Activated CD4-positive, alpha-beta T cell treated with anti-CD3 and anti-CD28 coated beads for 36 hours (primary cell): ENCODE measurements at places on chromosomes 13 and 19.

DNA sequence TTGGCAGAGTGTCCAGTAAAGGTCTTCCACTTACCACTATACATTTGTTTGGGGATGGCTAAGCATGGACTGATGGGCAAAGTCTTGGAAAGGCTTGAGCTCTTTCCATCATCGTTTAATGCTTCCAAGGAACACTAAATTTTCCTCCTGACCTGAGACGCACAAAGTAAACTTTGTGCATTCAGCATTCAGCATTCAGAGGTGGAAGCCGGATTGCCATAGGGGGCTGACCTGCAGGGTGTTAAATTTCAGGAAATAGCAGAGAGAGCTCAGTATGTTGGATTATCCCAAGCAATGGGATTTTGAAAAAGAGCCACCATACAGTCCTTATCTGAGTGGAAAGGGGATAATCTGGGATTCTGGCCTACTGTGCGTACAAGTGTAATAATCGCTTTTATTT, 14.0 kb downstream of the ZNF552 start:
- no peak for DNase-seq

DNA sequence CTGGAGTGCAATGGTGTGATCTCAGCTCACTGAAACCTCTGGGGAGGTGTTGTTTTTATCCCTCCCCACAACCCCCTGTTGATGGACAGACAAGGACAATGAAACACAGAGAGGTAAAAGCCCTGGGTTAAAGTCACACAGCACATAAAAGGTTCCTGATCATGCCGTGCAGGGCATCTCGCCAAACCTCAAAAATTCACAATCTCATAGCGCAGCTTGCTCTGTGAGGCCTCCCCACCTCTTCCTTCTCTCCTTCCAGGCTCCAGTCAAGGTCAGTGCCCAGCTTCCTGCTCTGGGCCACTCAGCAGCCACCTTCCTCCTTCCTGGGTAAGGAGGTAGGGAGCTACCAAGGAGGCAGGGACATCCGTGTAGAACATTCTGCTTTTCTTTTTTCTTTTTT, 2.3 kb downstream of the FUT2 start:
- no peak for DNase-seq

DNA sequence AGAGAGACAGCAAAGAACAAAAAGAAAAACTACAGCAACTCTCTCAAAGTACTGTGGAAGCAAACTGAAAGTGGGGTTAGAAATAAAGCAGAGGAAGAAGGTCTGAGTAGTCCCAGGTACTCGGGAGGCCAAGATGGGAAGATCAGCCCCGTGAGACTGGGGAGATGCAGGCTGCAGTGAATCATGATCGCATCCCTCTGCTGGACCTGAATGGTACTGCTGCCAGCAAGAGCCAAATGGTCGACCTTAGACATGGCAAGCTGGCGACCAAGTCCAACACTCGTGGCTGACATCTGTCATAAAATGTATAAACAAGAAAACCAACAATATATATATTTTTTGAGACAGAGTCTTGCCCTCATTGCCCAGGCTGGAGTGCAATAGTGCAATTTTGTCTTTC, 33.7 kb upstream of the ZNF724 start:
- peak; percentile 78 for DNase-seq

DNA sequence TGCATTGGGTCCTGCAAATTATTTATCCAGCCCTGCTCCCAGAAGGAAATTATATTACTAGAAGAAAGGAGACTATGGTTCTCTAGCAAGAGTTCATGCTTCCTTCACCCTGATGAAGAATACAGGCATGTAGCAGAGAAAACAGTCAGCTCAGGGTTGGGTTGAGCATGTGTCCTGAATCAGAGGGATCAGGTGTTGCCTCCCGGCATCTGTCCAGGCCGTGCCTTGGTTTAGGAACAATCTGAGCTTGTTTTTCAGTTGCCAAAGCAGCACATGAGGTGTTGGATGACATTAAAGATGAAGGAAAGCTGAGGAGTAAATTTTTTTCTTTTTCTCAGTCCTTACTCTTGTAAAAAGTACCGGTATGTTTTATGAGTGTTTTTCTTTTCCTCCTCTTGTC, 62.0 kb downstream of the KL start:
- DNase-seq, result no peak

GRCh38 chr13:97279913-97280312, 57.8 kb downstream of the MBNL2 start:
- DNase-seq, result no peak

GRCh38 chr13:72221276-72221962, 354.4 kb upstream of the DACH1 start:
- peak; percentile 29 for DNase-seq

GRCh38 chr19:40962460-40962961, 28.6 kb upstream of the CYP2B6 start:
- DNase-seq, result no peak

GRCh38 chr19:38718747-38719543, 25.3 kb downstream of the CAPN12 start:
- no peak for DNase-seq

- DNase-seq, result no peak
These were observed 162.5 kb downstream of the NUFIP1 start for GRCh38 chr13:44826591-44827350.

DNA sequence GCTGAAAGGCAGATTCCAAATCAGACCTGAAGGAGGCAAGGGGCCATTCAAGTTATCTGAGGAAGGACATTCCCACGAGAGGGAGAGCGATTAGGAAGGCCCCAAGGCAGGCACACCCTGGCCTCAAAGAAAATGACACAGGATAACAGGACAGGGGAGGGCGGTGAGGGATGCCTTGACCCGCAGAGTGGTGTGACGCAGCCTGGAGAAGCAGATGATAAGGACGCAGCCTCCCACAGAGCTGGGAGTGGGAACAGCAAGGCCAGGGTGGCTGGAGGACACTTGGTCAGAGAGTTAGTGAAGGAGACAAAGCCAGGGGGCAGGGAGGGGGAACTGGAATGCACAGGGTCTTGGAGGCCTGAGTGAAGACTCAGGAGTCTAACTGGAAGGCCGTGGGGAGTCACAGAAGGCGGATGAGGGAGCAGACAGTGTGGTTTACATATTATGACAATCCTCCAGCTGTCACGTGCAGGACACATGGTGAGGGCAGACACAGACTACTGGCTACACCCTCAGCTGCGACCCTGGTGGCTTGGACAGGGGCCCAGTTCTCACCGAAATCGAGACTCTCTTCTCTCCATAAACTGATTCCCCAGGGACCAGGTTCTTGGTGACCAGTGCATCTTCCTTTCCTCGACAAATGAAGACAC, 5.8 kb upstream of the DYRK1B start:
- no peak for DNase-seq

DNA sequence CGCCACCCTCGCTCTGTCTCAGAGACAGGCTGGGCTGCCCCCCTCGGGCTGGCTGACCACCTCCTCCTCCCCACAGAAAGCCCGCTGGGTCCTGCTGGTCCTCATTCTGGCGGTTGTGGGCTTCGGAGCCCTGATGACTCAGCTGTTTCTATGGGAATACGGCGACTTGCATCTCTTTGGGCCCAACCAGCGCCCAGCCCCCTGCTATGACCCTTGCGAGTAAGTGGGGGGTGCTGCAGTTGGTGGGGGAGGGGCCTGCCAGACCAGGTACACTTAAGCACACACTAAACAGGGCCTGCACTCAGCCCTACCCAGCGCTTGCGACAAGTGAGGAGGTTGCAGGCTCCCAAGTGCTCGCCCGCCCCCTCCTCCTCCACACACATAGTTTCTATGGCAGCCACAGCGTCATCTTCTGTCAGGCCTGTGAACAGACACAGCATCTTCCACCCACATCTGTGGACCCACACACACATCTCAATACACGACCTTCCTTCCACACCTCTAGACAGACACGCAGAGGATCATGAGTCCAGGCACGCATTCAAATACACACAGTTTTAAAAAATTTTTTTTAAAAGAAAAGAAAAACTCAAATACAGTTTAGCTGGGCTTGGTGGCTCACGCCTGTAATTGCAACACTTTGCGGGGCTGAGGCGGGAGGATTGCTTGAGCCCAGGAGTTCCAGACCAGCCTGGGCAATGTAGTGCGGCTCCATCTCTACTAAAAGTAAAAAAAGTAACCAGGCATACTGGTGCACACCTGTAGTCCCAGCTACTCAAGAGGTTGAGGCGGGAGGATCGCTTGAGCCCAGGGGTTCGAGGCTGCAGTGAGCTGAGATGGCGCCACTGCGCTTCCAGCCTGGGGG, 18.4 kb downstream of the PLD3 start:
- no peak for DNase-seq

DNA sequence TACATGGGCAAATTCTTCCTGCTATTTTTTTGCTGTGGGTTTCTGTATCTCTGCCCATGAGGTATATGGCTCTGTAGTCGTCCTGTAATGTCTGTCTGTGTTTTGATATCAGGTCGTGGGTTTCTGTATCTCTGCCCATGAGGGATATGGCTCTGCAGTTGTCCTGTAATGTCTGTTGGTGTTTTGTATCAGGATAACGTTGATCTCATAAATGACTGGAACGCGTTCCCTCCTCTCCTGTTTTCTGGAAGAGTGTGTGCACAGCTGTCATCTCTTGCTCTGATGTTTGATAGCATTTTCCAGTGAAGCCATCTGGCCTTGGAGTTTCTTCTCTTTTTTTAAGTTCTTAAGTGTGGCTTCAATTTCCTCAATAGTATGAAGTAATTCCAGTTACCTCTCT, 57.2 kb downstream of the SOX1 start:
- DNase-seq, result no peak

- DNase-seq, result no peak
These were observed 47.0 kb downstream of the GATAD2A start for GRCh38 chr19:19452243-19453124.

GRCh38 chr13:105184201-105184600, 1351.3 kb downstream of the EFNB2 start:
- no peak for DNase-seq

GRCh38 chr19:8571006-8571411, 6.2 kb downstream of the MYO1F start:
- peak; percentile 62 for DNase-seq

GRCh38 chr13:35987572-35988513, 143.3 kb downstream of the DCLK1 start:
- no peak for DNase-seq
